ENCODE measurements at places on chromosomes 2 and 18. TPM values are rescaled to one million over a fixed set of nuclear protein-coding genes. Genes with fewer than 3 reads are reported as not detected.

ALLC gene
- not detected for total RNA-seq

- H3K27ac ChIP-seq = no peak overlapping the region
- H3K4me3 ChIP-seq = no peak overlapping the region
- H3K27me3 ChIP-seq = no peaks in the 10 kb centered on the region
Observed at GRCh38 chr18:9619545-9619944, 5.2 kb upstream of the PPP4R1 start.

GATA6 gene
- 0.07 TPM for total RNA-seq

DNA sequence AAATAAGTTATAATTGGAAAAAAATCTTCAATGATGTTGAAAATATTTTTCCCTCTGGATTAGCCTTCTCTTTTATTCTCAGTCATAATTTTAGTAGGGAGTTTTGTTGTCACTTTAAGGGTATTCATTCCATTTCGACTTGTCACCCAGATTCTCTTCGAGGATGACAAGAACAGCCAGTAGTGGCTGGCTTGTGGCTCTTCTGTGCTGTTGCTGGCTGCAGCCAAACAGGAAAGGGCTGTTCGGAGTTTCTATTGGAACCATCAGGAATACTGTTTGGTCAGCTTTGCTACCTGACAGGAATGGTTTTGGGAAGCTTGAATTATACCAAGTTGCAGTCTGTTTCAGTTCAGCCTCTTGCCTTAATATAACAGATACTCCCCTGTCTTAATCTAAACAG, 41.6 kb downstream of the MGAT5 start:
- no peak overlapping the region for H3K4me3 ChIP-seq
- no peaks in the 10 kb centered on the region for H3K27me3 ChIP-seq
- peaks cover 39% of the 10 kb centered on the region for H3K4me1 ChIP-seq
- H3K36me3 ChIP-seq = peaks cover 20% of the 10 kb centered on the region
- DNase-seq = no peak

DNA sequence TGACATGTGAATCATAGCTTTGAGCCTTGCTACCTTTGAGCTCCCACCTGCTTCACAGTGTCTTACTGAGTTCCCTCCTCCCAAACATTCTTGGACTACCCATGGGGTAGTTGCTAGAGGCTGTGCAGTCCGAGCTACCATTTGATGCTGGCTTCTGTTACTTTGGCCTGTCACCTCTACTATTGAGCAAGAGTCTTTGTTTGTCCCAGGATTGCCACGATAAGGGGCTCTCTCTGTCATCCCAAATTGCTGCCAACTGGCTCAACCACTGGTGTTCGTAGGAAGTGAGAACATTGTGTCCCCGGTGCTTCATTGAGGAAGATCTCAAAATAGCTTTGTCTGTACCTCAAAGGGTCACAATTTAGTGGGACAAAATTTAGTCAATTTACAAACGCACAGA, 59.1 kb upstream of the PAX8 start:
- no peak for DNase-seq
- H3K36me3 ChIP-seq = no peaks in the 10 kb centered on the region
- no peak overlapping the region for H3K27ac ChIP-seq
- peaks cover 3% of the 10 kb centered on the region for H3K4me1 ChIP-seq
- H3K27me3 ChIP-seq = peaks cover 9% of the 10 kb centered on the region

DNA sequence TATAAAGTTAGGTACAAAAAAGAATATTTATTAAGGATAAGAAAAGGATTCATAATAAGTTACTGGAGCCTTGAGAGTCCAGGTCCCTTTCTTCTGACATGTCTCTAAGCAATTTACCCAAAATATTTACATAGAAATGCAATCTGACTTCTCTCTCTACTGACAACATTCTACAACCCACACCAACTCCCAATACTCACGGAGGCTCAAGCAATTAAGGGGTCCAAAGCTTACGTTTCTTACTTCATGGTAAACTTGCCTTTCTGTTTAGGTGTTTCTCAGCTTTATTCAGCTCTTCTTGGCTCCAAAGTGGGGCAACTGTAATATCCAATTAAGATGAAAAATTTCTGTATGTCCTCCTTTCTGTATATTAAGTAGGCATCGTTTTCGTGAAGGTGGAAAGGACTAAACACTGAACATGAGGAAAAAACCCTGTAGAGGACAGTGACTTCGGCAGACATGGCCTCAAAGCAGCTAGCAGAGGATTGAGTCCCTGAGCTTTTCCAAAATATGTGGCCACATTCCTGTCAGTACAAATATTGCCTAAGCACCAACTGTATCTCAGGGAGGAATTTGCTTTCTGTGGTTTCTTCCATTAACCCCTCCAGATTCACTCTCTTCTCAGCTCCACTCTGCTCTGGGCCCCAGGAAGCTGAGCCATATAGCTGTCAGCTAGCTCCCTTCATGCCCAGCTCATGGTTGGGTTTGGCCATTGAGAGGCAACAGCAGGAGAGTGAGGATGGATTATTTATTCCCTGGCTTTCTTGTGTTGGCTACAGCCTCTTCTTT, 67.9 kb upstream of the GLS start:
- H3K4me1 ChIP-seq = peaks cover 16% of the 10 kb centered on the region
- H3K27me3 ChIP-seq = no peaks in the 10 kb centered on the region
- no peak overlapping the region for H3K4me3 ChIP-seq
- H3K27ac ChIP-seq = no peak overlapping the region
- DNase-seq = no peak

C2orf74 gene
- total RNA-seq = 15.9 TPM

PTPRN gene
- not detected for total RNA-seq

TNS1 gene
- 0.92 TPM for total RNA-seq

DNA sequence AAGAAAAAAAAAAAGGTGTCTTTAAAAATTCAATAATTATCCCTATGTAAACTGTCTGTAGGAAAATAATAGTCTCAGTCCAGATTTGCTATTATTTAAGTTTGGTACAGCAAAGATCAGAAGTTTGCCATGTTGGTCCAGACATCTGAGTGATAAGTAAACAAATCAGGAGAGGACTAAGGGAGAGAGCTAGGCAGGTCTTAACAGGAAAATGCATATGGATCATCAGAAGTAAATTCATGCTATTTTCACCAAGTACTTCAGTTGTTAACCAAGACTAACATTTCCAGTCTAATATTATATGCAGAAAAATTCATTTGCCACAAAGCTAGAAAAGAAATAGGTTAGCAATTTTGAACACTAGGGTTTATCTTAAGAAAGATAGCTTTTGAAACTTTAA, 95.0 kb upstream of the STK17B start:
- peaks cover 10% of the 10 kb centered on the region for H3K36me3 ChIP-seq
- H3K27me3 ChIP-seq = no peaks in the 10 kb centered on the region
- H3K4me1 ChIP-seq = peaks cover 71% of the 10 kb centered on the region
- no peak for DNase-seq
